ENCODE measurements at places on chromosomes 3 and 15.

- no peak for DNase-seq
Measured at GRCh38 chr3:127209155-127209839, 16.4 kb downstream of the PRR23E start.

DNA sequence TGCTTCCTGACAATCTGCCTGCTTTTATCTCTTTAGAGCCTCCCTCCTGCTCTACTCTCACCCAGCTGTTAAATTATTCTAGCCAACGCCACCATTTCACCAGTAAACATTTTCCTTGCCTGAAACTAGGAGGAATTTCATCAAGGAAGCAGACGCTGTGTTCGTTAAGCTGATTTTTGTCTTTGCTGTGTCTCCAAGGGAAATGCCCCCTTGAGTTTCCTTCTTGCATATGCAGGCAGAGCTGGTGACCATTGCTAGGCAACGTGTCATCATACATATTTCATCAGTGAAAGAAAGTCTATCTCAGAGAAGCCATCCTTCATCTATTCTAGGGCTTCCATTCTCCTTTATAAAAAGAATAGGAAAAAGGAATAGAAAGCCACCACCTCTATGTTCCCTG lies 87.0 kb upstream of the ST8SIA2 start:
- DNase-seq, result no peak

GRCh38 chr3:43288366-43288765 lies 2.0 kb downstream of the SNRK start:
- no peak for DNase-seq

- DNase-seq, result no peak
Measured at GRCh38 chr3:52062505-52062904, 6.1 kb upstream of the DUSP7 start.

DNA sequence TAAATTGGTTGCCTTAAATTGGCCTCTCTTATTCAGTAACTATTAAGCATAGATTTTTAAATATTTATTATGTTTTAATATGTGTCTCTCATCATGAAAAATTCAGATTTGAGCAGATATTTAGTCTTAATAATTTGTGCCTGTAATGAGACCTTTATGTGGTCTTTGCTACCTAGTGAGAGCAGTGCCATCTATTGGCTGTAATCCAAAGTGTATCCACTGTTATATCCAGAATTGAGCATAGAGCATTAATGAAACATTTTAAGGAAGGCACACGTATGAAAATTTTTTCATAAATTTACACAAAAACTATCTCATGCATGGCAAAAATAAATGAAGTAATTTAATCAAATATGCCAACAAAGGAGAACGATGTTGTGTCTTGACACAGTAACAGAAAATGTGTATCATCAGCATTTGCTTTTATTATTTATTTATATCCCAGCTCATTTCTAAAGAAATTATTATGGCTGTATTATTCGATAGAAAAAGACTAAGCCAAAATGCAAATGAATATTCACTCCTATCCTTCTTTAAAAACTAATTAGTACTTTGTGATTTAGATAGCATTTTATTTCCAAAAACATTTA lies 203.5 kb downstream of the RSRC1 start:
- no peak for DNase-seq

DNA sequence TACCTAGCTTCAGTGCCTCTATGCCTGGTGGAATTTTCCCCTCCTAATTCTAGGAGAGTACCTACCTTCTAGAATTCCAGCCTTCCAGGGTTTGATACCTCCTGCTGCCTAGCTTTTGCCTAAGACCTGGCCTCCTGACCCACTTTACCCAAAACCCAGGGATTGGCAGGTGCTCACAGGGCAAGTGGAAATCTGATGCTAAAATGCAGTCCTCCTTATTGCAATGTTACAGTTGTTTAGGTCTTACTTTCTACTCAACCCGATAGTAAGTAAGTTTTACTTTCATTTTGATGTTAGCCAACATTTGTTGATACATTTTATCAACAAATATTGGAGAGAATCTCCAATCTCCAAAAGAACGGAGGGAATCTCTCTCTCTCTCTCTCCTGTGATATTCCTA lies 275.9 kb downstream of the DOCK3 start:
- DNase-seq, result no peak

GRCh38 chr3:171883893-171884279 lies 40.7 kb downstream of the TMEM212 start:
- DNase-seq, result no peak

DNA sequence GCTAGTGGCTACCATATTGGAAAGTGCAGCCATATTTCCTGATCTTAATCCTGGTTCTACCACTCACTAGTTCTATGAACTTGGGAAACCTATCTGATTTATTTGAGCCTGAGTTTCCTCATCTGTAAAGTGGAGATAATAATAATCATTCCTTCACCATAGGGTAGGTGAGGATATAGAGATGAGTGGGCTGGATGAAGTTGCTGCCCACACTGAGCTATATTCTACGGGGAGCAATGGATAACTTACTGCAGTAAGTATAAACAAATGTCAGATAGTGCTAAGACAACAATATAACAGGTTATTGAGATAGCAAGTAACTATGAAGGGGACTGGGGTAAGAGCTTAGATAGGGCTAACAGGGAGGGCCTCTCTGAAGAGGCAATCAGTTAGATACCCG lies 251.5 kb upstream of the ADAMTS9 start:
- DNase-seq, result no peak

DNA sequence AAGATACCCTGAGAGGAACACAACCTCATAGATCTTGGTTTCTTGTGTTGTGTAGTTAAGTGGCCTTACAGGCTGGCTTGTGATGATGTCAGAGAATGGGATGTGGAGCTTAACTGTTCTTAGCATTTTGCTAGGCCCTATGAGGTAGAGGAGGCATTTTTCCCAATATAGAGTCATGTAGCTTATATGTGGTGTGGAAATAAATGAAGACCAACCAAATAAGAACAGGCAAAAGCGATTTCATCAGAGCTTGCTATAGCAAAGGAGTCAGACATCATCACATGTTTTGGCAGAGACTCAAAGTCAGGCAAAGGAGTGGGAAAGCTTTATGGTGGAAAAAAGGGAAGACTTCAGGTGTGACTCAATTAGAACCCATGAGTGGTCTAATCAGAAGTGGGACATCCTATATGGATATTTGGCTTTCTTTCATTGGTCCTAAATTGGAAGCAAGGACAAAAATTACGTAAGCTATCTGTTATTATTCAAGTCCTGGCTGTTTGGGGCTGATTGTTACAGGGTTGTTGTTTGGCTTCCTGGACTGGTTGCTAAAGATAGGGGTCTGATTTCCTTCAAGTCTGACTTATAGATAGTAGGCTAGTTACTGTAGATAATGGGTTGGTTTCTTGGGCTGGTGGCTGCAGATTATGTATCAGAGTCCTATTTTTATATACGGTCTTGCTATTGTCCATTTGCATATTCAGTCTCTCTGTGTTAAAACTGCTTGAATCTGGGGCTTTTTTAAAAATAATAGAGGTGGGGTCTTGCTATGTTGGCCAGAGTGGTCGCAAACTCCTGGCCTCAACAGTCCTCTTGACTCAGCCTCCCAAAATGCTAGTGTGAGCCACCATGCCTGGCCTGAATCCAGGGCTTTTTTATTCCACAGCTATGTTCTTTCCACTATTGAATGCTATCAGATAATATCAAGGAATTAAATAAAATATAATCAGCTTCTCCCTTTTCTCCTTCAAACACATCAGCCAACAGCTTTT lies 30.3 kb upstream of the SETD2 start:
- DNase-seq, result no peak

DNA sequence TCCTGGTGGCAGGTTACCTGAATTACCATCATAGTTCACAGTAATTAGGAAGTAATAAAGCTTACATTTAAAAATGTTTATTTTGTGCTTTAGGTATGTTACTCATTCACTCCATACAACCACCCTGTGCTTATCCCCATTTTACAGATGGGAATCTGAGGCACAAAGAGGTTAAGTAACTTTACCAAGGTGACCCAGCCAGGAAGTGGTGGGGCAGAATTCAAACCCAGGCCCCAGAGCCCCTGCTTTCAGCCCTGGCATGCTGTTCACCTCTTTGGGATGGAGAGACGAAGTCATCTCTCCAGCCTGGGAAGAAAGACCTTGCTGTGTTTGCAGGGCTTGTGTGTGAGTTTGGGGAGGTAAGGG lies 285.6 kb upstream of the TPM1 start:
- DNase-seq, result no peak

- no peak for DNase-seq
Measured at GRCh38 chr15:40960151-40960885, 7.0 kb downstream of the CHAC1 start.

DNA sequence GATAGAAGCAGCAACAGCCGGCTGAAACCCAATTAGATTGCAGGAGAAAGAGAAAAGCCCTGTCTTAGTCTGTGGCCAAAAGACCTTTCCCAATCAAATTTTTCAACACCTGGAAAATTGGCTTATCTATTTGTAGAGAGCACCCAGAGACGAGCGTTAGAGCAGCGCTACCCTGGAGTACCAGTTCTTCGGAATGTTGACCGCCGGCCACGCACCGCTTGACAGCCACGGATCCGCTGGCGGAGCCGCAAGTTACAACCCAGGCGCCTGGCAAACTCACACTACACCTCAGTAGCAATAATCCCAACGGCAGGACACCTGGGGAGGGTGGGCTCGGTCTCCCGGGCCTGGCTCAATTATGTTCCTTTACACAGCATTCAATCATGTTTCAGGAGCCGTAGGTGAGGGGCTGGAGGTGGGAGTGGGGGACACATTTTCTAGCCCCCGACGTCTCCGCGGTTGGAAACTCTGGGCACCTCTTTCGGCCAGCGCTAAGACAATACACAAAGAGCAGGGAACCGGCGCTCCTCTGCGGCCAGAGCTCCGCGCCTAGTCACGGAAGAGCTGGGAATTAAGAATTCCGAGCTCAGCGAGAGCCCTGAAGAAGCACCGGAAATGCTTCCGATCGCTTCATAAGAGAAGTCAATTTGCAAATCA lies 1.2 kb downstream of the MB21D2 start:
- no peak for DNase-seq

- DNase-seq, result no peak
Measured at GRCh38 chr15:33960549-33960935, 7.8 kb upstream of the CHRM5 start.

DNA sequence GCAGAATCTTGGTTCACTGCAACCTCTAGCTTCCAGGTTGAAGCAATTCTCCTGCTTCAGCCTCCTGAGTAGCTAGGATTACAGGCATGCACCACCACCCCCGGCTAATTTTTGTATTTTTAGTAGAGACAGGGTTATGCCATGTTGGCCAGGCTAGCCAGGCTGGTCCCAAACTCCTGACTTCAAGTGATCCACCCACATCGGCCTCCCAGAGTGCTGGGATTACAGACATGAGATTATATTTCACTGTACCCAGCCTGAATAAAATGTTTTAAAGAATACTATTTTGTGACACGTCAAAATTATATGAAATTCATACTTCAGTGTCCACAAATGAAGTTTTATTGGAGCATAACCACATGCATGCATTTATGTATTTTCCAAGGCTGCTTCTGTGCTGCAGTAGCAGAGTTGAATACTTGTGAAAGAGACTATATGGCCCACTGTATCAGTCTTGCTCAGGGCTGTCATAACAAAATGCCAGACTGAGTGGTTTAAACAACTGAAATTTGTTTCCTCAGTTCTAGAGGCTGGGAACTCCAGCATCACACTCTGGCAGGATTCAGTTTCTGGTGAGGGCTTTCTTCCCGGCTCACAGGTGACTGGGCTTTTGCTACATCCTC lies 77.2 kb downstream of the PRTG start:
- DNase-seq, result no peak

DNA sequence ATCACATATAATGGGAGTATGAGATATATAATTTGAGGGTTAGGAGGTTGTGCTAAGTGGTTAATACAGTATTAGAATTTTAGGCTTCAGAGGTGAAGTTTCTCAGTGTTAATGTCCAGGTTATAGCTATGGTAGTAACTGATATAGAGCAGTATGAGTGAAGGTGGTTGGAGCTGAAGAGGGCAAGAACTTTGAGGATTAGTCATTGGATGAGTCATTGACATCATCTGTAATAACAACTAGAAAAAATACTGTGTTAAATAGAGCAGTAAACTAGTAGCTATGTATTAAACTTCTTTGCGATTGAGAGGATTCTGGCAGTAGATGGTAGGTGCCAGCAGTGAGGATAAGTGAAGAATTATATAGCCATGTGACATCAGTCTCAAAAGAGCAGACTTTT lies 47.5 kb upstream of the EIF3J start:
- no peak for DNase-seq

All from stimulated activated CD4-positive, alpha-beta T cell treated with anti-CD3 and anti-CD28 coated beads, Interleukin-12 subunit alpha, Interleukin-12 subunit beta, amount 100 ng/mL, for 24 hours (primary cell).